ENCODE measurements at places on chromosomes 3 and 15.

DNA sequence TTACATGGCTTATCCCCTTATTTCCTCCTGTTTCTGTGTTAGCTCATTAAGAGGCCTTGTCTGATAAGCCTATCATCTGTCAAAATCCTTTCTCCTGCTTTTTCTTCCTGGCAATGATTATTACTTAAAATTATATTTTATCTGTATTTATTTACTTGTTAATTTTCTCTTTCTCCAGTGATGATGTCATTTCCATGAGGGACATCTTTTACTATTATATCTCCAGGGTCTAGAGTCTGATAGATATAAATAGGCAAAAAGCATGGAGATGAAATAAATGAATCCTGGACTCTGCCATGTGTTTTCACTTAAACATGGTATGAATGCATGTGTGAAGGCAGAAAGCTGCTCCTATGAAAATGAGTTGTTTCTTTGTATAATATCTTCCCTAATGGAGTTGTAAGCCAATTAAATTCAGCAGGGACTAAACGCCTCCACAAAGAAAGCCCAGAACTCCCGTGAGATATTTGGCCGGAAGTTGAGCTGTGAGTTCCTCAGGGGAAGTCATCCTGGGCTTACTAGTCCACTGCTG is 375.2 kb downstream of the TUSC7 start:
- no peak for DNase-seq

DNA sequence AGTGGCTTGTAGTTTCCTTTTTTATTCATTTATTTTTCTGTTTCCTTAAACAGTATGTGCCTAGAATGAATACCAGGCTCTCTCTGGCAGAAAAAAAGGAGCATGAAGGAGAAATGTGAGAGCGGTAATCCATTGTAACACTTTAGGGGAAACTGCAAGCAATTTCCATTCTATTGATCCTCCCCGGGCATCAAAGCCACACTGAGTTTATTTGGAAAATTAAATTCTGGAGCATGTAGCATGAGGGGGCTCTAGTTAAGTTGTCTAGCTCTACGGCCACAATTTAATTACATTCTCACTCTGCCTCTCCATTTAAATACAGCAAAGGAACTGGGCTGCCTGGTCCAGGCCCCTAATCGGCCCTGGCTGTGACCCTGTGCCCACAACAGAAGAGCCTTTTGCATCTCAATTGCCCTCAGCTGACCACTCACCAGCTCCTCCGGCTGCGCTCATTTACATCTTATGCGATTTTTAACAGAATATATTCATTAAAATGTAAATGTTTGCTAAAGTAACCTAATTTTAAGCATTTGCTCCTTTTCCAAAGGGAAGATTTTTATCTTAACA is 72.9 kb downstream of the MEGF11 start:
- no peak for DNase-seq

- DNase-seq, result no peak
These were observed 33.9 kb upstream of the IREB2 start for GRCh38 chr15:78404125-78404524.

DNA sequence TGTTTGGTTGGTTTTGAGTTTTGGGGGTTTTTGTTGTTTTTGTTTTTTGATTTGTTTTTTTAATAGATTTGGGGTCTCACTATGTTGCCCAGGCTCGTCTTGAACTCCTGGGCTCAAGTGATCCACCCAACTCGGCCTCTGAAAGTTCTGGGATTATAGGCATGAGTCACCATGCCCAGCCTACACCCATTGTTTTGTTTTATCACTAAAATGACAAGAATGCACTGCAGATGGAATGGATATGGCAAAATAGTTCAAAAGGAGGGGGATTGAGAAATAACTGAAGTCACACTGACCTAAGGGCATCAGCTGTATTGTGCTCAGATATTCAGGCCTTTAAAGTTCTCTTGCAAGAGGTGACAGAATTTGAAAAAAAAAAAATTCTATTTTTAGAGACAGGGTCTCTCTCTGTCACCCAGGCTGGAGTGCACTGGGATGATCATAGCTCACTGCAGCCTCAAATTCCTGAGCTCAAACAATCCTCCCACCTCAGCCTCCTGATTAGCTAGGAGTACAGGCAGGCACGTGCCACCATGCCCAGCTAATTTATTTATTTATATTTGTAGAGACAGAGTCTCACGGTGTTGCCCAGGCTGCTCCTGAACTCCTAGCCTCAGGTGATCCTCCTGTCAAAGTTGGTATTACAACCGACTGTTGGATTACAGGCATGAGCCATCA is 4.4 kb upstream of the RASA2 start:
- no peak for DNase-seq

- DNase-seq, result no peak
These were observed 5.7 kb upstream of the FOXB1 start for GRCh38 chr15:59998305-59998949.

DNA sequence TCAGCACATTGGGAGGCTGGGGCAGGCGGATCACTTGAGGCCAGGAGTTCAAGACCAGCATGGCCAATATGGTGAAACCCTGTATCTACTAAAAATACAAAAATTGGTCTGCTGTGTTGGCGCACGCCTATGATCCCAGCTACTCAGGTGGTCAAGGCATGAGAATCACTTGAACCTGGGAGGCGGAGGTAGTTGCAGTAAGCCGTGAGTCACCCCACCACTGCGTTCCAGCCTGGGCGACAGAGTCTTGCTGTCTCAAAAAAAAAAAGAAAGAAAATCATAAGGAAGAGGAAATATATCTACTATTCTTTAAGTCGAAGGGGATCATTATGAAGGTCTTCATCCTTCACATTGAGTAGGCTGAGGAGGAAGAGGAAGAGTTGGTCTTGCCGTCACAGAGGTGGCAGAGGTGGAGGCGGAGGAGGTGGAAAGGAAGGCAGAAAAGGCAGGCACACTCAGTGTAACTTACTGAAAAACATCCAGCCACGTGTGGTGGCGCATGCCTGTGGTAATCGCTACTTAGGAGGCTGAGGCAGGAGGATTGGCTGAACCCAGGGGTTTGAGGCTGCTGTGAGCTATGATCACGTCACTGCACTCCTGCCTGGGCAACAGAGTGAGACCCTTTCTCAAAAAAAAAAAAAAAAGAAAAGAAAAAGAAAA is 14.2 kb downstream of the CSK start:
- no peak for DNase-seq

GRCh38 chr3:10299679-10300078 is 6.9 kb upstream of the GHRL start:
- no peak for DNase-seq

- no peak for DNase-seq
These were observed 89.7 kb downstream of the BDH1 start for GRCh38 chr3:197465996-197466549.

GRCh38 chr3:11910971-11911531 is 64.4 kb upstream of the TAMM41 start:
- no peak for DNase-seq

GRCh38 chr15:90697175-90697574 is 20.0 kb upstream of the BLM start:
- no peak for DNase-seq

DNA sequence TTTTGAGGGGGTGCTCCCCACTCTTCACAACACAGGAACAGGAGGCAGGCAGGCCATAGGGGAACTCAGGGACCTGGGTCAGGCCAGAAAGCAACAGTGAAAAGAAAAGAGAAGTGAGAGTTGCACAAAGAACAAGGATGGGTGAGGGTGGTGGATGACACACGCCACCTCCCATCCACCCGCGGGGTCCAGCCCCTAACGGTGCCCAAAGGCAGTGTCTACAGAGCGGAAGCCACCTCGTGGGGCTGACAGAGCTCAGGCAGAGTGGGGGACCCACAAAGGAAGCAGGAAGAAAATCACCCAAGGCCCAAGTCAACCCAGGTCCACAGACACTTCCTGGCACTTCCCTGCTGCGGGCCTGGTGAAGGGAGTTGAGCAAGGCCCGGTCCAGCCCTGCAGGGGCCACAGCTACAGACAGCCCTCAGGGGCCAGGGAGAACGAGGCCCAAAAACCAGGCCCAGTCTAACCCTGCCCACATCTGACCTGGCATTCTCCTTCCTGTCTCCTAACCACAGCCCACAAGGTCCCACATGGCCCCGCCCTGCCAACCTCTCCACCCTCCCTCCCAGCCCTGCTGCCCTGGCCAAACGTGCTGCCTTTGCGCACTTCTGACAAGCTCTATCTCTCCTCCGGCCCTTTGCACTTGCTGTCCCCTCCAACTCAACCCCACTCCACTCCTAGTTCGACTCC is 5.9 kb downstream of the NUP210 start:
- peak; percentile 98 for DNase-seq

GRCh38 chr3:136750209-136750896 is 1.8 kb downstream of the STAG1 start:
- DNase-seq, result no peak

DNA sequence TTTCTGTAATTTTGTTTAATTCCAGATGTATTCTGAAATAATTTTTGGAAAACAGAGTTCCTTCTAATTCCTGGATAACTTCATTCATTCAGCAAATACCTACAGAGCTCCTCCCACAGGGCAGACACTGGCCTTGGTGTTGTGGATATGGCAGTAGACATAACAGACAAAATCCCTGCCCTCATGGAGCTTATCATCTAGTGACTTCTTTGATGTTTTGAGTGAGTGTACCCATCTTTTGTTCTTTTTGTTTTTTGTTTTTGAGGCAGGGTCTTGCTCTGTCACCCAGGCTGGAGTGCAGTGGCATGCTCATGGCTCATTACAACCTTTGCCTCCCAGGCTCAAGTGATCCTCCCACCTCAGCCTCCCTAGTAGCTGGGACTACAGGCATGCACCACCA is 21.1 kb downstream of the DET1 start:
- DNase-seq, result no peak

DNA sequence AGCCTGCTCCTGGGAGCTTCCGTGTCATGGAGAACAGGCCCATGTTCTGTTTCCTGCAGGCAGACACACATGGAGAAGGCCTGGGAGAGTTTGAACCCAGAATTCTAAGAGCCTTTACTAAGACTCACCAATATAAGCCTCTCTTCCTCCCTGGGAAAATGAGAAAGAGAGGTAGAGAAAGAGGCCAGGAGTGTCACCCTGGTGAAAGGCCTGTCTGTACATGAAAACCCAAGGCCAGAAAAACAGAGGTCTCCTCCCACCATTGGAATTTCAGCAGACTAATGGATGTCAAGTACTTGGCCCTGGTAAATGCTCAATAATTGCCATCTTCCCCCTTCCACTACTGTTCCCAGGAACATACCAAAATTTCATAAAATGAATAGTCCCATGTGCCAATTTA is 117.6 kb downstream of the TOP2B start:
- no peak for DNase-seq

GRCh38 chr3:60652829-60653228 is 598.4 kb downstream of the FHIT start:
- DNase-seq, result no peak

DNA sequence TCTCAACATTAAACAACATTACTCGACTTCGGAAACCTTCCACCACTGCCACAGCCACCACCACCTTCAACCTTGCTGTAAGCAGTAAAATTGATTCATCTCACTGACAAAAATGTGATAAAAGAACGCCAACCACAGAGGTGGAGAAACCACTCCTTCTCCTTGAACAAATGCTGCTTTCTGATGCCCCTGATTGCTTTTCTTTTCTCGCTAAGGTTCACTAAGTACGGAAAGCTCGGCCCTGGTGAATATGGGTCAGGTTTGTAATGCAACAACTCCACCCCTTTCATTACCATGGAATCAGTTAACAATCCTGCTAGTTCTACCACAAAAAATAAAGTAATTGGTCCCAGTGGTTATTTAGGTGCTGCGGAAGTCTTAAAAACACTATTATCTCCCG is 44.9 kb downstream of the MEIS2 start:
- DNase-seq, result no peak

DNA sequence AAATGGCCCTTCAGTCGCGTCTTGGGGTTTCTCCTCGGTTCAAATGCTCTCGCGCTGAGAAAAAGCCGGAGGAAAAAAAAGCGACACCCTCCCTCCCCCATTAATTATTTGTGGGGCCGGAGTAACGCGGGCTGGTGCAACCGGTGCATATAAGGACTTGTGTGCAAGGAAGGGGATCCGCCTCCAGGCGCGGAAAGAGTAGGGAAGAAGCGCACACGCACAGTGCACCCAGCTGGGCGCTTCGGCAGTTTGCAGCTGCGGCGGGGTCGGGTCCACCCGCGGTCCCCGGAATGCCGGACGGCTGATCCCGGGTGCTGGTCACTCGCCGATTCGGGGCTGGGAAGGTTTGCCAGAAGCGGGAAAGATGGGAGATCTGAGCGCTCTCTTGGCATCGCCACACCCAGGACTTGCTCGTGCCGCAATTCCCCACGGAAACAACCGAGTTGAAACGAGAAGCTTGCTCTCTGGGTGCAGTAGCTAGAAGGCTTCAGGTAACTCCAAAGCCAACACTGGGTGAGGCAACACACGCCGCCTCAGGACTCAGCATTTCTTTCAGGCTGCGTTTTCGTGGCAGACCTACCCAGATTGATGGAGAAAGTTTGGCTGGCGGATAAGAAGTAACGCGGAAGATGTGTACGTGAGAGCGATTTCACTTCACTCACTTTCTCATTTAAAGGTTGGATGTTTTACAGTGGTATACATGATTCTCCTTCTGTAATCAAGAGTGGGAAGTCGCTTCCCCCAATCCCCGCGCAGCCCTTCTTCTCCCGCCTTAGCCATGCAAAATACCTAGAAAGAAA is 720 bp upstream of the TNIK start:
- peak; percentile 4 for DNase-seq

- DNase-seq, result no peak
These were observed 404.9 kb upstream of the ALCAM start for GRCh38 chr3:104961851-104962250.

GRCh38 chr15:29454506-29454905 is 184.9 kb upstream of the NSMCE3 start:
- no peak for DNase-seq

DNA sequence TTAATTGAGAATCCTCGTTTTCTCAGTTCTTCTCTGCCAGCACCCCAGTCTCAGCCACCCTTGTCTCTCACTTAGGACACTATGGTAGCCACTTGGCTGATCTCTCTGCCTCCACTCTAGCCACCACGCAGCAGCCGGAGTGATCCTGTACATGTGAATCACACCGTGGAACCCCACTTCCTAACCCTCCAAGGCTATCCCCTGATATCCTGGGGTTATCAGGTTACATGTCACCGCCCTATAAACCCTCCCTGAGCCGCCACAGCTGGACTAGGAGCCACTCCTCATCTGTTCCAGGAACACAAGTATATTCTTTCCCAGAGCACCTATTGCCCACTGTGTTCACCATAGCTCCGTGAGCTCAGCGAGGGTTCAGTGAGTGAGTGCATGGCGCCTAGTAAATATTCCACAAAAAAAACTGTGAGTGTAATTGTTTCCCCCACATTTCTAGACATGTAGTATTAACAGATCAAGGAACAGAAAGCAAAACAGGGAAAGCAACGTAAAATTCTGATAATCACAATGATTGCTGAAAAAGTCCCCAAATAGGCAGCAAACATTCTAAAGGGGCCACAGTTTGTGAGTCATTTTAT is 661 bp upstream of the PARP14 start:
- DNase-seq, result no peak

DNA sequence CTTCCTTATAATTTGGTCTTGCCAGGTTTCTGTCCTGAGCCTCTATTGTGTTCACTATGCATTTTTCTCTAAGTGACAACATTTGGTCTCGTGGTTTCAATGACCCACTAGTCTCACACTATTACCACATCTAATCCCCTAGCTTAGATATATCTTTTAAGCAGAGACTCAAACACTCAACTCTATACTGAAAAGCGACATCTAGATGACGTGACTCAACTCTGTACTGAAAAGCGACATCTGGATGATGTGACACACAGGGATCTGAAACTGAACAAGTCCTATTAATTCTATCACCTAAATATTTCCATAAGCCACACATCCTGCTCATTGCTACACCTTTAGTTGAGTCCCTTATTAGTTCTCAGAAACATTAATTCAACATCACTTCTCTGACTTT is 141.7 kb upstream of the MBNL1 start:
- no peak for DNase-seq
